IPS-NIHi11 (cell line): ENCODE measurements at places on chromosomes 5 and 9.
A peak's percentile ranks its signal among the peaks of the same experiment; 100 is the strongest.

DNA sequence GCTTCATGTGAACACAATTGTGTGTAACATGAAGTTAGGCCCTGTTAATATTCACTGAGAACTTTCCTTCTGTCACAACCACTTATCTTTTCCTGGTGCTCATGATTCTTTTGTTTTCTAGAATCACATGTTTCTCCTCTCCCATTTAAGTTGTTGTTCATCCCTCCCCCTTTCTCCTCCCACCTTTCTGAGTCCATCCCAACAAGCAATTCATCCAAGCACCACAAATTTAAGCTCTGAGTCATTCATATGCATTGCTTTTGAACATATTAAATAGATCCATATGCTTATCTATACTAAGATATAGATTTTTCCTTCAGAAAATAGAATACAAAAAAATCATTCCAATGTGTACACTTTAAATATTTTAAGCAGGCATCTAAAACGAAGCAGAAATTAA lies 75.2 kb upstream of the NFIB start:
- DNase-seq: no peak

GRCh38 chr9:136147890-136148714 lies 29.4 kb upstream of the TMEM250 start:
- peak; percentile 69 for DNase-seq

- no peak for DNase-seq
Measured at GRCh38 chr9:134210511-134210907, 46.1 kb upstream of the RNU6ATAC start.

GRCh38 chr9:126999315-127000068 lies 84.9 kb downstream of the RALGPS1 start:
- no peak for DNase-seq

DNA sequence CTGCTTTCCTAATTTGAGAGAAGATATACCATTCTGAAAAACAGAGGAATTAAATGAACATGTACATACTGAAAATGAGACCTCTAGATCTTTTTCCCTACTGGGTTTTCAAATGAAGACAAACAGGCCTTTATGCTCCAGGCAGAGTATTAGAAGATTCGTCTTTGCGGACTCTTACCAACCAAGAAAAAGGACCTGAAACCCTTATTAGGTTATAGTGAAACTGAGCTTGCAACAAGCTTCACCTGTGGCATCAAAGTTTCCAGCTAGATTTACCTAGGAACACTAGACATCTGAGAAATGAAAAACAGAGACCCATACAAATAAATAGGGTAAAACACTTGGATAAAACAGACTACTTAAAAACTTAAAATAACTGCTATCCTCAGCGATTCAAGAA lies 46.3 kb downstream of the SMIM15 start:
- DNase-seq: no peak

GRCh38 chr9:99787556-99787955 lies 34.1 kb upstream of the NR4A3 start:
- no peak for DNase-seq

DNA sequence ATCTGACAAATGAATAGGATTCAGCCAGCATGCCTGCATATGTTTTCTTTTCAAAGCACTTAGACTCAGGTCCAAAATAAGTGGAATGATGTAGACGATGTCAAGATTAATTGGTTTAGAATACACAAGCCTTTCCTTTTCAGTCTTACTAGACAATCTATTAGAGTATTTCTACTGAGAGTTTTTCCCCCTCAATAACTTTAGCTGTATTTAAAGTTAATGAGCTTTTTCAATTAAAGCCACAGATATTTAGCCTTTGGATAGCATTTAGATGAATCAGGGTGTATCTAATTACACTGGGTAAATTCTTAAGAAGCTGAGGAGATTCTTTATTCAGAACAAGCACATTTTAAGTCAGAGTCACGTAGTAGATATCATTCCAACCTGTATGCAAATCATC lies 198.7 kb upstream of the MPDZ start:
- DNase-seq: no peak

- DNase-seq: peak; percentile 92
Measured at GRCh38 chr9:104868687-104869404, 59.1 kb downstream of the ABCA1 start.

DNA sequence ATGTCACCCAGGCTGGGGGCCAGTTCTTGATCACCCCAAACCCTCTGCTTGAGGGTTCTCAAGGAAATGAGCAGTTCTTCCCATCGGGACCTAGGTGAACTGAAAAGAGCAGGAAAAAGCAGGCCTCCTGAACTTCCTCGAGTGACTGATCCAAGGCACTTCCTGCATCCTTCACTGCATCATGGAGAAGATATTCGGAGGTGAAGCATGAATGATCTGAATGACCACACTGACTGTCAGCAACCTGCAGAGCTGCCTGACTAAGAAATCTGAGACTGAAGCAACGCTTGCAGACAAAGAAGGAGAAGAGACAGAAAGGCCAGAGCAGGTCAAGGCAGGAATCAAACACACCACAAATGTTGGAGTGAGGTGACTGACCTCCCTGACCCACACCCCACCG lies 420.2 kb downstream of the AGTPBP1 start:
- no peak for DNase-seq

DNA sequence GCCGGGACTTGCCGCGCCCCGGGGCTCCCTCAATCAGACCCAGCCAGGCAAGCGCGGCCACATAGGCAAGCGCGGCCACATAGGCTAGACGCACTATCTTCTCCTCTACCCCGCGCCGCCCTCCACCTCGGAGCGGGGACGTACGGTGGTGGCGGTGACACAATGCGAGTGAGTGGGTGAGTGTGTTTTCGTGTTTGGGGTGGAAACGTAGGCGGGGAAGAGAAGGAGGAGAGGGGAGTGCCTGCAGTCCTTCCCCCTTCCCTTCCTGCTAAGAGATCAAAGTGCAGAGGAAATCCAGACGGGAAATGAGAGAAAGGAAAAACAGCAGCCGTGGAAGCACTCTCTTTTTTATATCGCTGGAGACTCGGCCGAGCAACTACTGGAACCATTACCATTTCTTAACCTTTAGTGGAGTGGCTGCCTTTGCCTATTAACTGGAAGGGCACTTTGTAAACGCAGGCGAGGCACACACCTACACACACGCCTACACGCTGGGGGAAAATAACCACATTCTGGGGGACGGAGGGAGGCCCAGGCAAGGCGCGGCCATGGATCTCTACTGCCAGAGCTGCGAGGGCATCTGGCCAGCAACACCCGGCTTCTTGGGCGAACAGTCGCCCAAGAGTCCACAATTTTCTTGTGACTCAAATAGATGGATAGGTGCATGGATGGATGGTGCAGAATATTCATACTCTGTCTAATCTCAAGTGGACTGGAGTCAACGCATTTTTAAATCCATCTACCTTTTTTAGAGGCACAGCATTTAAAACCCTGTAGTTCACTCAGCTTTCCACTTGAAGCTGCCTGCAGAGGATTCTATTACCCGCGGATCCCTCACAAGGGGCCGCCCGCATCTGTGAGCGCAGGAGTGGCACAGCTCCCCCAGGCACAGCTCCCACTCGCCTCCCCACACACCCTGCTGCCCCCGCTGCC lies 2.1 kb downstream of the EDIL3 start:
- DNase-seq: peak; percentile 38

DNA sequence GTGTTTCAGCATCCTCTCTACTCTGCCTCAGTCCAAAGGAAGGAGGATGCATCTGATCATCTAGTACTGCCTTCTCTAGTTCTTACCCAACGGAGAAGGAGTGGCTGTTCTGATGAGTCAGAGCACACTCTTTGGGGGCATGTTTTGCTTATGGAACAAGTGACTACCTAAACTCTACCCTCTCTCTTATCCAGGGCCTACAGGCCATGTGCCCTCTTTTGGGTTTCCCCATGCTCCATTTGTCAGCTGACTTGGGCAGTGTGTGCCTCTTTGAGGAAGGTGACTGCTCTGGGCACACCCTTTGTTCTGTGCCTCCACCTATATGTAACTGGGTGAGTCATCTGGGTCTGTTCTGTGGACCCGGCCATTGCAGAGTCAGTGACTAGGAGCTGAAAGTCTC lies 89.6 kb upstream of the BNC2 start:
- DNase-seq: no peak

DNA sequence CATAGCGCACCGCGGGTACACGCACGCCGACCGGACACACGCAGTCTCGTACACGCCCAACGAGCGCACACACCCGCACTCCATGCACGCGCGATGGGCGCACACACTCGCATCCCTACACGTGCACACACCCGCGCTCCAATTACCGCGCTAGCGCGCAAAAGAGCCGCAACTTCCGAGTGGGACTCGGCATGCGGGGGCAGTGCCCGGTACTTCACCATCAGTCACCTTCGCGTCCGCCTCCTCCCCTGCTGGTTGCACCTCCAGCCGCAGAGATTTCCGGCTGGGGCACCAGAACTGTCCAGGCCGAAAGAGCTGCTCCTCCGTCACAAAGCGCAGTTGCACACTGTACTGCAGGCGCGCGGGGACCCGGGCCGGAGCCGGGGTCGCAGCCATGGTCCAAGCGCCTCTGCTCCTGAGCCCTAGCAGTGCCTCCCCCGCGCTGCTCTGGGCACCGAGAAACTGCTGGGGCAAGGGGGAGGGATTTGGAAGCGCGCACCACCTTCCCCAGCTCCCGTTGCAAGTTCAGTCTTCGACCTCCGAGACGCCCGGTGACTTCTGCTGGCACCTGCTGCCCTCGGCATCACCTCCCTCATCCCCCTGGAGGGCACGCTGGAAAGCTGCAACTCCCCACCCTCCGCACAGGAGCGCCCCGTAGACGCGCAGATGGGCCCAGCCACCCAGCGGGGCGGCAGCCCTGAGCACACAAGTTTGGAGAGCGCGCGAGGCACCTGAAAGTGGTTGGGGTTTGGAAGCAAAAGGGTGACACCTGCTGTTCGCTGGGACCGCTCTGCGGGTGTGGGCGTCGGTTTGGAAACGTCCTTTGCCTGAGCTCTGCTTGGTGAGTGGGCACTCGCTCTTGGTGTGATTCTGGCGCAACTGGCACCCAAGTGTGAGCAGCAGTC lies 337.4 kb upstream of the PUM3 start:
- DNase-seq: peak; percentile 63

GRCh38 chr9:16328349-16328748 lies 542.1 kb downstream of the BNC2 start:
- DNase-seq: no peak

DNA sequence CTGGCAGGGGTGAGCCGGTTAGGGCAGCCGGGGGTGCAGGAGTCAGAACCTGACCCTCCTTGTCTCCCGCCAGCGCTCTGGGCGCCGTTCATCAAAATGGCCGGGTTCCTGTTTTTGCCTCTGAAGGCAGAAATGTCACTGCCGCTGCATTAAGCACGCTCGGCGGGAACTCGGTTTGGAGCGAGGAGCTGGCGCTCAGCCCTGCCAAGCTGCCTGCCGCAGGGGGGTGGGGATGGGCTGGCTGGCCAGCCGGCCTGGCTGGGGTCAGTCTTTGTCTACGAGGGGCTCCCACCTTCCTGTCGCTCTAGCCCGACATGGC lies 63.7 kb downstream of the CXXC5 start:
- DNase-seq: no peak

DNA sequence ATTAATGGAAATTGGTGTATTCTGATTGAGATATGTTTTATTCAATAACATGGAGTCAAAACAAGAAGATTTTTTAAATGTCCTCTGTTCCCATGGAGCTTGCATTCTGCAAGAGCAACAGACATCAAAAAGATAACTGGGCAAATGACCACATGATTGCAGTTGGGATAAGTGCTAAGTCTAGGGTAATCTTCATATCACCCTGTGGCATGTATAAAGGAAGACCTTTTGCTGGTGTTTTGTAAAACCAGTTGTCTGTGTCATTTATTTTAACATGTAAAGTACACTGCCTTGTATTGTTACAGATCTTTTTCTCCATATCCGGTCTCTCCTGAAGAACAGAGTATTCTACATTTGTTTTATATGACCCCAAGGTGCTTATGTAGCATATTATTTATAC lies 44.0 kb downstream of the PTCD2 start:
- DNase-seq: no peak

DNA sequence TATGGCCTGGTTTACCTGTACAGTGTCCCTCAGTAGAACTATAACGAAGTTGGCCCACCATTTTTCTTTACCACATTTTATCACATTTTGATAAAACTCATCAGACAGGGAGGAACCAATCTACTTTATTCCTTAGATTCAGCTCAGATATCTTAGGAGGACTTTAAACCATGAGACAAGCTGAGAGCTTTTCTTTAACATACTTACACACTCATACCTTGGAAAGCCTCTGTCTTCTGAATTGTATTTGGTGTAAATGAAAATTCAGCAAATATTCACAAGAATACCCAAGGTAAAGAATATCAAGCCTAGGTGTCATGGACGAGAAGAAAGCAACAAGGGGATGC lies 313.2 kb downstream of the ENC1 start:
- DNase-seq: no peak

- DNase-seq: no peak
Measured at GRCh38 chr5:159567461-159567860, 237.2 kb upstream of the IL12B start.

GRCh38 chr9:76901801-76902200 lies 4.1 kb downstream of the PRUNE2 start:
- no peak for DNase-seq

DNA sequence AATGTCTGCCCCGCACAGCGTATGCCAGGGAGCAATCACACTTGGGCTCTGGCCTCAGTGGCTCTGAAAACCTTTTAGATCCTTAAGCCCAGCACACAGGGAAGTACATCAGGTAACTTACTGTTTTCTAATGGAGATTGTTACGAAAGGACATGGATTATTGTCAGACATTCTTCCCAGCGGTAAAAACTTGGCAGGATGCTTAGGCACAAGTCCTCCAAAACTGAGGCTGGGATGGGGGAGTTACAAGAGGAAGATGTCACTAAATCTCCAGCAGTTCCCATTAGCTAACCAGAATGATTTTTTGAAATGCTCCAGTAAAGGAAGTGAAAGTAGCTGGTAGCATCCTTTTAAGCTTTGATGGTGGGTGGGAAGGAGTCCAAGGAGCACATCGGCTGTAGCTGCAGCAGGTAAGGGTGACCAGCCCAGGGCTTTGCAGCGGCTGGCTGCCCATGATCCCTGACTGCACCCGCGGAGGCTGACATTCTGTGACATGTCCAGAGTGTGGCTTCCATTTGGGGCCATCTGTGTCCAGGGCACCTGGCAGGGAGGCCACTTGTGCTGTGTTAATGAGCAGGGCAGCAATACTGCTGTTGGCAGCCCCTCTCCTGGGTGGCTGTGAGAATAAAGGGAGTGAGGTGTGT lies 165.8 kb downstream of the GADD45G start:
- DNase-seq: no peak

DNA sequence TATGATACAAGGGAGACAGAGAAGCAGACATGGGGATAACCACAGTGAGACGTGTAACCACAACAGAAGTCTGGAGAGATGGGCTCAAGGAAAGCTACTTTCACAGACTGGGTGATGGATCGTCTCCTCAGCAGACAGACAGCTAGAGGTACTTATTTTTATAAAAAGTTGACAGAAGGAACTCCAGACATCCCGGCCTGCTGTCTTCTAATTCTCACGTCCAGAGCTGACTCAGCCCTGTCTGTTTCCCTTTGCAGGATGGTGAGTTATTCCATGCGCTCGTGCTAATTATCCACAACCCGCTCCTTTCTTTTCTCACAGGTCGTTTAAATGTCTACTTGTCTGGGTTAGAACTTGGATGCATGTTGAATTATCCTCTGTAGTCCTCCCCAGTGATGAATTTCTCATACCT lies 304.5 kb downstream of the CWC27 start:
- no peak for DNase-seq

- DNase-seq: no peak
Measured at GRCh38 chr9:1550636-1551035, 464.5 kb upstream of the SMARCA2 start.

GRCh38 chr5:129161830-129162229 lies 67.3 kb downstream of the ISOC1 start:
- no peak for DNase-seq

- DNase-seq: no peak
Measured at GRCh38 chr5:122312591-122313406, 762 bp downstream of the SNCAIP start.

- DNase-seq: no peak
Measured at GRCh38 chr5:148333262-148333849, 2.0 kb upstream of the SPINK9 start.
